Activated T-cell treated with anti-CD3 and anti-CD28 coated beads, Interleukin-2, amount 50 U/mL, for 72 hours (primary cell): ENCODE measurements at places on chromosomes 3 and 15. TPM values are rescaled to one million over a fixed set of nuclear protein-coding genes. Genes with fewer than 3 reads are reported as not detected.

GRCh38 chr3:18079739-18080138, 337.3 kb upstream of the TBC1D5 start:
- H3K27me3 ChIP-seq, result peaks cover 11% of the 10 kb centered on the region
- no peaks in the 10 kb centered on the region for H3K36me3 ChIP-seq
- no peak overlapping the region for H3K27ac ChIP-seq
- H3K4me3 ChIP-seq, result no peak overlapping the region
- no peak for DNase-seq
- H3K4me1 ChIP-seq, result peaks cover 11% of the 10 kb centered on the region

DNA sequence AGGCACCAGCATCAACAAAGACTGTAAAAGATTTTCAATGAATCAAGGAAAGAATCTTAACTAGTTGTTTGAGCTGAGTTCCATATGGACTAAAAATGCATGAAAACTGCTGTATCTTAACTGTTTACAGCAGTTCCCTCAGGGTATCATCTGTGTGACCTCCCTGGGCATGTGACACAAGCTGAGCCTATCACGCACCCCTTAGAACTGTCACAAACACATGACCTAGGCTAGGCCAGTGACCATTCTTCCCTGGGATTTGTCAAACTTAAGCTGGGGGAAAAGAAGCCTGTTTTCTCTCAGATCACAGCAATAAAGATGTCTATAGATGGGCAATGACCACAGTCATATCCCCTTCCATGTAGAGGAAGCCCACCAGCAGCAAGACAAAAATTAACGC, 35.7 kb downstream of the IGF2BP2 start:
- peaks cover 1% of the 10 kb centered on the region for H3K4me1 ChIP-seq
- H3K36me3 ChIP-seq, result no peaks in the 10 kb centered on the region
- H3K4me3 ChIP-seq, result no peak overlapping the region
- peaks cover 25% of the 10 kb centered on the region for H3K27me3 ChIP-seq
- no peak overlapping the region for H3K27ac ChIP-seq

- peaks cover 15% of the 10 kb centered on the region for H3K27me3 ChIP-seq
- no peak within 1 kb of the TSS for H3K27ac ChIP-seq
- DNase-seq, result peak; percentile 57
- no peaks in the 10 kb centered on the region for H3K36me3 ChIP-seq
- H3K4me3 ChIP-seq, result peak within 1 kb of the TSS; percentile 79
- peaks cover 9% of the 10 kb centered on the region for H3K4me1 ChIP-seq
Observed at GRCh38 chr3:38649500-38650247, at the start of gene SCN5A. Gene SCN5A, minus strand, starts transcription at chr3:38649687. Its CDS starts 16,380 bp downstream, at chr3:38633307.

GRCh38 chr3:112569265-112569664, 7.4 kb downstream of the SLC35A5 start:
- peaks cover 7% of the 10 kb centered on the region for H3K36me3 ChIP-seq
- DNase-seq, result no peak
- H3K27ac ChIP-seq, result no peak overlapping the region

CRBN gene
- 62.9 TPM for total RNA-seq

PCSK6 gene
- 2.3 TPM for total RNA-seq
